CD4-positive, alpha-beta T cell treated with Interleukin-10 for 1 hour (primary cell): ENCODE measurements at places on chromosomes 16 and 17.

GRCh38 chr17:57856792-57857620, 7.2 kb upstream of the MRPS23 start:
- no peak for DNase-seq

DNA sequence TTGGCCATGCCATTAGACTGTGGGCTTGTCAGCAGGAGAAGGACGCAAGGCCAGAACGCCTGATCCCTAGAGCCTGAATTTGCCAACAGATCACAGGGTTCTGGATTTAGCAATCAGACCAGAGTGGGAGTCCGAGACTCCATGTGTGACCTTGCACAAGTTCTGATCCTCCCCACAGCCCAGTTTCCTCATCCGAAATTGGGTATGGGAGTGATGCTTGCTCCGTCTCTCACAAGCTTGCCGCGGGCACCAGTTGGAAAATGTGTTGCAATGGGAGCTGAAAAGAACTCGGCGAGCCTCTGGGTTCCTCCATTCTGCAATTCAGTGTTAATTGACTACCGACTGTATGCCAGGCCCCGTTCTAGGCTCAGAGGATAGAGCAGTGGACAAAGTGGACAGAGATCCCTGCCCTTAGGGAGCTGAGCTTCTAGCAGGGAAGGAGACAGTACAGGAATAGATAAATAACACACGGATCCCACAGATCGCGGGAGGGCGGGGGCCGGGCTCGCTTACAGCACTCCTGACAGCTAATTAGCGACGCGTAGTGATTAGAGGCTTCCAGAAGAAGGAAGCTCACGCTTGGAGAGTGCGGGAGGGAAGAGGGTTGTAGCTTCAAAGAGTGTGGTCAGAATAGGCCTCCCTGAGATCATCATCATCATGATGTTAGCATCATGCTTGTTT, 150.4 kb upstream of the CIBAR2 start:
- no peak for DNase-seq

- no peak for DNase-seq
Observed at GRCh38 chr17:5798094-5798493, 213.8 kb upstream of the NLRP1 start.

DNA sequence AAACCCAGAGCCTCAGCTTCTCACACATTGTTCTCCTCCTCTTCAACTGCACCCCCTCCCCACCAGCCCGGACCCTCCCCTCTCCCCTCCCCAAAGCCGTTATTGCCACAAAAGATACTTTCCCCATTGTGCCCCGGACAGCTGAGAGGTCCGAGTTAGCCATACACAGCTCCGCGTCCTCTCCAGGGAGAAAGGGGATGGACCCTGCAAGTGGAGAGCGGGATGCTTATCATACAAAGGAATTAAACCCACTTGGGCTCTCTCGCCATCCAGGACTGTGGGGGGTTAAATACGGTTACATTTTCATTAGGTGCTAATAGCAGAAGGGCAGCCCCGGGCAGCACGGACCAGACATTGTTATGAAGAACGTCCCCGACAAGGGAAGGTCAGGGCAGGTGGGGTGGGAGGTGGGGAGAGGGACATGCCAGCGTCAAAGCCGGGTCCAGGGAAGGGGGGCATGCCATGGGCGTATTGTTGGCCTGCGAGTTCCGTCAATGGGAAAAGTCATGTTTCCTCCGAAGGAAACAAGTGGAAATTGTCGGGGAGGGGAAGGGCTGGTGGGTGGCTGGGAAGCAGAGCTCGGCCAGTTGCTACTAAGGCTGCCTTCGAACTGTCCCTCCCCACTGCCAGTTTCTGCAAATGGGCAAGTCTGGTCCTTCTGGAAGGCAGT, 99.1 kb downstream of the SOX9 start:
- no peak for DNase-seq

- DNase-seq = peak; percentile 87
Observed at GRCh38 chr17:7841915-7842379, 7.9 kb downstream of the KDM6B start.

GRCh38 chr16:88854306-88855111, 2.2 kb downstream of the GALNS start:
- peak; percentile 31 for DNase-seq

DNA sequence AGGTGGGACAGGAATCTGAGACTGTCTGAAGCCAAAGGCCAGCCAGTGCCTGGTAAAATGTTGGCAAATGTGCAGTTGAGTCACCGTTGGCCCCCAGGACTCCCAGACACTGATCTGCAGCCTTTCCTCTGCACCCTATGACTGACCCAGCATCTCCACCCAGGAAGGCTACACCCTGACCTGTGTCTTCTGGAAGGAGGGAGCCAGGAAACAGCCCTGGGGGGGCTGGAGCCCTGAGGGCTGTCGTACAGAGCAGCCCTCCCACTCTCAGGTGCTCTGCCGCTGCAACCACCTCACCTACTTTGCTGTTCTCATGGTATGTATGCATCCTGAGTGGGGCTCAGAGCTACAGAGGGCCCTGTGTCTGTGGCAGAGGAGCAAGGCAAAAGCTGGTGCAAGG, 24.0 kb downstream of the ADGRG5 start:
- no peak for DNase-seq

GRCh38 chr17:33980193-33980592, 274.9 kb upstream of the CCL2 start:
- no peak for DNase-seq
